ENCODE measurements at places on chromosomes 4 and X. TPM values are rescaled to one million over a fixed set of nuclear protein-coding genes. Genes with fewer than 3 reads are reported as not detected.

Gene STATH
- total RNA-seq: not detected

Gene ALB
- not detected for total RNA-seq

Gene MAGEA1
- not detected for total RNA-seq

Gene FGA
- not detected for total RNA-seq

Gene C4orf54
- total RNA-seq: not detected

Gene TRAM1L1
- 0.24 TPM for total RNA-seq

Gene TRPC5OS
- total RNA-seq: not detected

Gene UGT2B15
- total RNA-seq: not detected

Gene CPEB2
- total RNA-seq: 24.9 TPM

Gene SOWAHB
- 0.28 TPM for total RNA-seq

Gene SEPSECS
- 7.7 TPM for total RNA-seq

Gene EMD
- total RNA-seq: 25.7 TPM

Gene PTPN13
- total RNA-seq: 80.1 TPM

Gene HSFX3
- total RNA-seq: not detected

Gene XAGE1A
- not detected for total RNA-seq

Gene EOLA2
- 31.3 TPM for total RNA-seq

Gene CTSO
- 15.3 TPM for total RNA-seq

Gene ADH1A
- total RNA-seq: 0.96 TPM

Gene SLC9B1
- 0.72 TPM for total RNA-seq

Gene CXorf49
- total RNA-seq: not detected

Gene ANK2
- total RNA-seq: 51.4 TPM

Gene FRMD7
- not detected for total RNA-seq

Gene PAK3
- total RNA-seq: 0.72 TPM

Gene CPLX1
- 1.9 TPM for total RNA-seq

Gene CFP
- total RNA-seq: 7.4 TPM

Gene SMIM10
- total RNA-seq: 9.3 TPM

Gene SLC10A6
- 25.9 TPM for total RNA-seq

Gene VCX
- not detected for total RNA-seq

Gene COL4A6
- total RNA-seq: 3.6 TPM

Gene MGST2
- total RNA-seq: 51.1 TPM

Gene MSN
- total RNA-seq: 230 TPM

Gene PPEF2
- total RNA-seq: not detected

Gene KLHL34
- total RNA-seq: not detected

Gene CSAG2
- total RNA-seq: not detected

Gene PCDH7
- total RNA-seq: 0.96 TPM

Gene ARAP2
- 21.6 TPM for total RNA-seq

Gene PAGE2B
- not detected for total RNA-seq

Gene CXCR3
- not detected for total RNA-seq

Gene S100G
- not detected for total RNA-seq

Gene ETDC
- total RNA-seq: not detected

Gene PRRG3
- 1.2 TPM for total RNA-seq

Gene AR
- 8.0 TPM for total RNA-seq

Gene ADRA2C
- 3.2 TPM for total RNA-seq

Gene SH3RF1
- total RNA-seq: 19.8 TPM

Gene WDR44
- total RNA-seq: 20.7 TPM

Gene TREX2
- total RNA-seq: 1.0 TPM

Gene TMEM35A
- not detected for total RNA-seq

Gene CEP44
- total RNA-seq: 13.9 TPM

Gene PRRG1
- 21.8 TPM for total RNA-seq

Gene PRR27
- total RNA-seq: not detected

Gene HGFAC
- total RNA-seq: not detected

Gene PRR32
- not detected for total RNA-seq

Gene SMIM43
- not detected for total RNA-seq

Gene SRD5A3
- total RNA-seq: 11.0 TPM

Gene RAP1GDS1
- 32.2 TPM for total RNA-seq

Gene PRDM8
- 1.4 TPM for total RNA-seq

Gene ZRSR2
- 8.8 TPM for total RNA-seq

Gene NEXMIF
- 0.60 TPM for total RNA-seq

Gene FOXR2
- total RNA-seq: not detected

Data from omental fat pad (tissue), 4 donors.